ENCODE measurements at places on chromosomes 3 and 15. TPM values are rescaled to one million over a fixed set of nuclear protein-coding genes. Genes with fewer than 3 reads are reported as not detected.

MON1A gene
- 4.7 TPM for total RNA-seq

GOLGA8A gene
- total RNA-seq: 234 TPM

ZIC4 gene
- not detected for total RNA-seq

RAB7A gene
- total RNA-seq: 156 TPM

CHDH gene
- 4.3 TPM for total RNA-seq

MRAS gene
- not detected for total RNA-seq

PDZRN3 gene
- total RNA-seq: not detected

COLQ gene
- total RNA-seq: 5.1 TPM

RBMS3 gene
- 5.9 TPM for total RNA-seq

OR5K2 gene
- not detected for total RNA-seq

RASGRP1 gene
- total RNA-seq: 216 TPM

SLC12A6 gene
- 150 TPM for total RNA-seq

GPR149 gene
- total RNA-seq: not detected

THRB gene
- total RNA-seq: 0.30 TPM

BMF gene
- total RNA-seq: 8.2 TPM

C3orf85 gene
- not detected for total RNA-seq

RHOV gene
- total RNA-seq: not detected

CDHR4 gene
- 0.32 TPM for total RNA-seq

SUCNR1 gene
- 0.17 TPM for total RNA-seq

CYP8B1 gene
- total RNA-seq: not detected

ANKRD63 gene
- 0.35 TPM for total RNA-seq

GOLGA6L4 gene
- total RNA-seq: 5.1 TPM

CELSR3 gene
- total RNA-seq: 8.8 TPM

MST1 gene
- total RNA-seq: 4.1 TPM

ACAN gene
- total RNA-seq: not detected

PARP15 gene
- 87.0 TPM for total RNA-seq

IGSF10 gene
- not detected for total RNA-seq

CADPS gene
- not detected for total RNA-seq

POPDC2 gene
- total RNA-seq: 5.5 TPM

POU1F1 gene
- total RNA-seq: not detected

A4GNT gene
- not detected for total RNA-seq

LIPC gene
- total RNA-seq: 0.99 TPM
